ENCODE measurements at places on chromosomes 4 and X.
A peak's percentile ranks its signal among the peaks of the same experiment; 100 is the strongest.

DNA sequence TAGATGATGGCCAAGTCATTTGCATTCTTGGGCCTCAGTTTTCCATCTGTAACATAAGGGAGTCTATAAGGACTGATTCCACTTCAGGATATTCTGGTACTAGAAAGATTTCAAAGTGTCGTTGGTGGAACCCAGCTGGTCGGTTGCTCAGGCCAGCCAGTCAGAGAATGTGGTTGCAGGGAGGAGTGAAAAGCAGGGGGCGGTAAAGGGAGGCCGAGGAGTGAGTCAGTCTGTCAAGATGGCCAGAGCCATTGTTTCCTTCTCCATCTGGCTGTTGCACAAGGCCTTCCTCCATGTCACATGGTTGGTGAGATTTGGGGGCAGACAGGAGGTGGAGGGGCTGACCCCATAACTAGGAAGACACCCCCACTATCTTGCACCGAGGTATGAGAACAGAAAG, 38.2 kb downstream of the STARD8 start:
- DNase-seq: no peak

- no peak for DNase-seq
These were observed 59.9 kb downstream of the ZNF827 start for GRCh38 chr4:145878501-145879435.

- no peak for DNase-seq
These were observed 284.9 kb downstream of the FBXO8 start for GRCh38 chr4:173998471-173999144.

DNA sequence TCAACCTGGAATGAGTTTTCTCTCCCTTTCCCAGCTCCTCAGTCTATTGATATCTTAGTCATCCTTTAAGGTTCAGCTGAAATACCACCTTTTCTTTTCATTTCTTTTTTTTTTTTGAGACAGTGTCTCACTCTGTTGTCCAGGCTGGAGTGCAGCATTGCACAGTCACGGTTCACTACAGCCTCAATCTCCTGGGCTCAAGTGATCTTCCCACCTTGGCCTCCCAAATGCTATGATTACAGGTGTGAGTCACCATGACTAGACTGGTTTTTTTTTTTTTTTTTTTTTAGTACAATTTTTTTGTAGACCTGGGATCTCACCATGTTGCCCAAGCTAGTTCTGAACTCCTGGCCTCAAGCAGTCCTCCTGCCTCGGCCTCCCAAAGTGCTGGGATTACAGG, 28.9 kb downstream of the AFF1 start:
- DNase-seq: no peak

GRCh38 chr4:7823416-7823824, 116.2 kb downstream of the AFAP1 start:
- DNase-seq: no peak

DNA sequence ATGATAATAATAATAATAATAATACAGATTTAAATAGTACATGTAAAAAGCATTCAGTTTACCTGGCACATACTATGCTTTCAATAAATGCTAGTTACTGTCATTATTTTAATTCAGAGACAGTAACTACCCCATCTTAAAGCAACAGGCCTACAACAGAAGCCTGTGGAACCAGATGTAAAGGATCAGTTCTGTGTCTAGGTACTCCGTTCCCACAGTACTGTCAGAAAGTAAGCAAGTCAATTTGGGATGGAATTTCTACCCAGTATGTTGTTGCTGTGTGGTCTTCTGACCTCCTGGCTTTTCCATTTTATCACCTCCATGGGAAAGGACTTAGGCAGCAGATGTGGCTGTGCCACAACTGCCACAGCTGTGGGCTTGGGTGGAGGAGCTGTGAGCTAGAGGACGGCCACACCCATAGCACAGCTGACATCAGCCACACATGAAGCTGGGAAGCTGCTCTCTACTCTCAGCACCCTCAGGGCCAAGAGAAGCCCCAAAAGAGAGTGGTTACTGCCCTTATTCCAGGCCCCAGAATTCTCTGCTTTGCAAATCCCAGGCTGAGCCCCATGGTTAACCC, 102.8 kb downstream of the CBR4 start:
- no peak for DNase-seq

GRCh38 chrX:136768469-136769084, 12.2 kb downstream of the ARHGEF6 start:
- DNase-seq: peak; percentile 28

GRCh38 chr4:52106660-52107059, 55.6 kb downstream of the SPATA18 start:
- DNase-seq: no peak

DNA sequence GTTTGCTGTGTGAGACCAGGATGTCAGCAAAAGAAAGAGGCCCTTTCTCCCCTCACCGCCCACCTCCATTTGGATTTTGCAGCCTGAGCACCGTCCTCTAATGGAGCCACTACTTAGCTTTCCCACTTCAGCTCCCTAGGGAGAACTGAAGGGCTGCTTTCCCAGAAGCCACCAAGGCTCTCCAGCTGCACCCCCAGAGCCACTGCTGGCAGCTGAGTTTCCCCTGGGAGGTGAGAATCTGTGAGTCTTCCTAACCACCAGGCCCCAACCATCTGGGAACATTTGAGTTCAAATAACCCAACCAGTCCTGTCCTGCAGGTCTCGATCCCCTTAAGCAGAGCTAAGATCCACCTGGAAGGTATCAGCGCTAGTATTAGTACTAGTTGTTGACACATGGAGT, 173.1 kb upstream of the USP9X start:
- no peak for DNase-seq

GRCh38 chr4:105357258-105357980, 116.4 kb downstream of the PPA2 start:
- no peak for DNase-seq

- DNase-seq: no peak
These were observed 455.6 kb upstream of the BOD1L1 start for GRCh38 chr4:14083150-14083549.

- no peak for DNase-seq
These were observed 13.8 kb upstream of the MXD4 start for GRCh38 chr4:2275546-2276251.

- DNase-seq: no peak
These were observed 308.5 kb downstream of the EVC2 start for GRCh38 chr4:5399790-5400421.

GRCh38 chr4:67052814-67053675, 492.3 kb downstream of the CENPC start:
- no peak for DNase-seq

DNA sequence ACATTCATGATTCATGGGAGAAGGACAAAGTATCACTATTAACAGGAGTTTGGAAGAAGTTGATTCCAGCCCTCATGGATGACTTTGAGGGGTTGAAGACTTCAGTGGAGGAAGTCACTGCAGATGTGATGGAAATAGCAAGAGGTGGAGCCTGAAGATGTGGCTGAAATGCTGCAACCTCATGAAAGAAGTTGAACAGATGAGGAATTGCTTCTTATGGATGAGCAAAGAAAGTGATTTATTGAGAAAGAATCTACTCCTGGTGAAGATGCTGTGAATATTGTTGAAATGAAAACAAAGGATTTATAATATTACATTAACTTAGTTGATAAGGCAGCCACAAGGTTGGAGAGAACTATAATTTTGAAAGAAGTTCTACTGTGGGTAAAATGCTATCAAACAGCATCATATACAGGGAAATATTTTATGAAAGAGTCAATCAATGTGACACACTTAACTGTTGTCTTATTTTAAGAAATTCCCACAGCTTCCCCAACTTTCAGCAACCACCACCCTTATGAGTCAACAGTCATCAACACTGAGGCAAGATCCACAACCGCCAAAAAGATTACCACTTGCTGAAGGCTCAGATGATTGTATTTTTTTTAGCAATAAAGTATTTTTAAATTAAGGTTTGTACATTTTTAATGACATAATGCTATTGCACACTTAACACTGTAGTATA, 302.6 kb downstream of the CBLL2 start:
- no peak for DNase-seq

DNA sequence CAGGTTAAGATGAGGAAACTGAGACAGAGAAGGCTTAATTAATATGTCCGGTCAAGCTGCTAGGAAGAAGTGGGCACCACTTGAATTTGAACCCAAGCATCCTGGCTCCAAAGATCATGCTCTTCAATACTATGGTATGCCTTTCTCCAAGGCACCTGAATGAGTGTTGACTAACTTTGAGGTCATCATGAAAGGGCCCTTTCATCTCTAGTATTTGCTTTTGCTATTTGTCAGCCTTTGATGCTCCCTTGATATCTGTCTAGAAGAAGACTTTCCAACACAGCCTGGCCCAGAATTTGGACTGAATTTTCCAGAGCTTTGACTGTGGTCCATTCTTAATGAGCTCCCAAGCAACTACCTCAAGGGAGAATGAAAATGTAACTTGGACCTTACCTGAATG, 179.1 kb upstream of the DKK2 start:
- no peak for DNase-seq

- no peak for DNase-seq
These were observed 32.1 kb downstream of the F11 start for GRCh38 chr4:186298031-186298647.

DNA sequence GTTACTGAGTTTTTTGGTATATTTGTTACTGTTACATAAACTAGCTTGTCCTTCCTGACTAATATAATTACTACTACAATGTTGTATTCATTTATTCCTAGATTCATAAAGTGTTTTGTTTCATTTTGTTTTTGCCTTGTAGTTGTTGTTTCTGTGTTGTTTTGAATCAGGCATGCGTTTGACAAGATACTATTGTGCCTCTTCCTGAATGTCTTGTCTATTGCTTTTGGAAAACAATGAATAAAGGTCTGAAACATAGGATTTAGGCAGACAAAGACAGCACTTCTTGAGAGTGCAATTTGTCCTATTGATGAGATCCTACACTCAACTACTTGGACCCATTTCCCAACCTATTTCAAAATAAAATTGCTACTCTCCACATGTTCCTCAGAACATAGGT, 630.4 kb upstream of the BOD1L1 start:
- no peak for DNase-seq

DNA sequence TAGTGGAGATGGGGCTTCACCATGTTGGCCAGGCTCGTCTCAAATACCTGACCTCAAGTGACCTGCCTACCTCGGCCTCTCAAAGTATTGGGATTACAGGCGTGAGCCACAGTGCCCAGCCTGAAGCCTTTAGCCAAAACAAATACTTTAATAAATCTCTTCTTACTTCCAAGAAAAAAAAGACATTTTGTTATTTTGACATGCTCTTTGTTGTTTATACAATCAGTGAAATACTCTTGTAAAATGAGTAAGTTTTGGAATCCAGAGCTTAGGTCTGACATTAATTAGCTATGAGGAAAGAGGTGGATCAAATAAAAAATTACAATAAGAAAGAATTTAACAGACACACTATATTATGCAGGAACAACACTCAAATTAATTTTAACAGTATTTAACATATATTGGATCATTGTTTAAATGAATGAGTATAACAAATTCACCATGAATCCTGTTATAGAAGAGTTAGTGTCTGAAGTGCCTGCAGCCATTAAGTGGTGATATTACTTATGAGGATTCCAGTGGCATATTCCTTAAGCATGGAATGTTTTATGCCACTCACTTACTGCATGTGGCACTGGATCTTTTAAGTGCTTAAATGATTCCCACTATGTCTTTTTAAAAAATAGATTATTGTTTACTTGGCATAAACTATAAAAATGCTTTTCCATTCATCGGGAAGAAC, 260.1 kb upstream of the GIMD1 start:
- no peak for DNase-seq

GRCh38 chr4:180455226-180455625, 1788.0 kb upstream of the TENM3 start:
- no peak for DNase-seq

DNA sequence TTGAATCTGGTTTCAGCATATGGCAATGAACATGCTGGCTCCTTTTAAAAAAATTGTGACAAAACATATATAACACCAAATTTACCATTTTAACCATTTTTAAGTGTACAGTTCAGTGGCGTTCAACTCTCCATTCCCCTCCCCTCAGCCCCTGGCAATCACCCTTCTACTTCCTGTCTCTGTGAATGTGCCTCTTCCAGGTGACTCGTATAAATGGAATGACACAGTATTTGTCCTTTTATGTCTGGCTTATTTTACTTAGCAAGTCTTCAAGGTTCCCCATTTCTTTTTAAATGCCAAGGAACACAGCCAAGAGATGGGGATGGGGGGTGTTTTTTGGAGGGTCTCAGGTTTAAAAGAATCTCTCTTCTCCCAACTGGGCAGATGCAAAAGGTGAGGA, 35.4 kb upstream of the BCLAF3 start:
- no peak for DNase-seq

- DNase-seq: no peak
These were observed 186.2 kb downstream of the KIT start for GRCh38 chr4:54843946-54844345.

- DNase-seq: no peak
These were observed 2.0 kb downstream of the C4orf51 start for GRCh38 chr4:145681956-145682355.

DNA sequence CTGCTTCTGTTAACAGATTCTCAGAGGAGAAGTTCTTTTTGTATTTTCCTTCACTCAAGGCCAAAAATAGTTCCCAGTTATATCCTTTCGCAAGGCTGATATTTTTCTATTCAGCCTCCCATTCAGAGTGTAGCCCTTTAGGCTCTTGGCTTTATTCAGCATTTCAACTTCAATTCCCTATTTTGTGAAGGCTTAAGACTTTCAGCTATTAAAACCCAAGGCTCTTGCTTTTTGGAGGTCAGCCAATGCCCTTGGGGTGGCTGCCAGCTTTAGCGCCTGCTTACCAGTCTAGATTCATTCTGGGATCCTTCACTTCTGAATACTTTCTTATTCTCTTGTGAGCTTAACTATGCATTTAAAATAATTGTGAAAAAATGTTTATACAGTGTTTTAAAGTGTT, 57.3 kb upstream of the ADGRA3 start:
- DNase-seq: no peak

- no peak for DNase-seq
These were observed 309.9 kb downstream of the ARAP2 start for GRCh38 chr4:35934320-35934981.

DNA sequence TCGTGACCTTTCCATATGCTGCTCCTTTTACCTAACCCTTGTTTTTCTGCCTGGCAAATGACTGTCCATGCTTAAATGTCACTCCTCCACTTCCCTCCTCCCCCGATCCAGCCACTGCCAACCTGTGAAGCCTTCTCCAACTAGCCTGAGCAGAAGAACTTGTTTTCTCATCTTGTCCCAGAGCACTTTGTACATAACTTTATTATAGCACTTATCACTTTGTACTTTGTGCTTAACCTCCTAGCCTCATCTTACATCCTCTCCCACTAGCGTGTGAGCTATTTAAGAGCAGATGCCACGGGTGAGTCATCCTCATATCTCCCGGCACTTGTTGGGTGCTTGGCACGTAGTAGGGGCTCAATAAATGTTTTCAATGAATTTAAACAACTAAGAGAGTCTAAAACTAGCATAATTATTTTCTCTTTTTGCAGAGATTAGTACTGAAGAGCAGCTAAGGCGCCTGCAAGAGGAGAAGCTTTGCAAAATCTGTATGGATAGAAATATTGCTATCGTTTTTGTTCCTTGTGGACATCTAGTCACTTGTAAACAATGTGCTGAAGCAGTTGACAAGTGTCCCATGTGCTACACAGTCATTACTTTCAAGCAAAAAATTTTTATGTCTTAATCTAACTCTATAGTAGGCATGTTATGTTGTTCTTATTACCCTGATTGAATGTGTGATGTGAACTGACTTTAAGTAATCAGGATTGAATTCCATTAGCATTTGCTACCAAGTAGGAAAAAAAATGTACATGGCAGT, 46.9 kb downstream of the XIAP start:
- DNase-seq: no peak
